Activated CD8-positive, alpha-beta memory T cell treated with anti-CD3 and anti-CD28 coated beads, Interleukin-2, amount 50 U/mL, for 4 hours (primary cell): ENCODE measurements at places on chromosomes 6 and 20.
A peak's percentile ranks its signal among the peaks of the same experiment; 100 is the strongest.

GRCh38 chr6:125835221-125835744 is 44.5 kb downstream of the NCOA7 start:
- DNase-seq: no peak

DNA sequence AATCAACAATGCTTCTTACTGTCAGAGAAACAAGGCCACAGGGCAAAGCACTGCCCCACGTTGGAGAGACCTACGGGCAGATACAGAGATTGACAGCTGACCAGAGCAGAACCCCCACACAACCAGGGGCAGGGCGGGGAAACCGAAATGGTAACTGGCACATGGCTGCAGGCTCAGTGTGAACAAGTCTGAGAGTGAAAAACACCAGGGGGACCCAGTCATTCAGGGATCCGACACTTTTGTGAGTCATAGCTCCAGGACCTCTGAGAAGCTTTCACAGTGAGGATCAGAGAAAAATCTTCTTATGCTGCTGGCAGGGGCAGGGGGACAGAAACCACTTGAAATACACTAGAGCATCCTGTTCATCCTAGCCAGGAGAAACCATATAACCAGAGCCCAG is 254.2 kb downstream of the C6orf118 start:
- DNase-seq: no peak

DNA sequence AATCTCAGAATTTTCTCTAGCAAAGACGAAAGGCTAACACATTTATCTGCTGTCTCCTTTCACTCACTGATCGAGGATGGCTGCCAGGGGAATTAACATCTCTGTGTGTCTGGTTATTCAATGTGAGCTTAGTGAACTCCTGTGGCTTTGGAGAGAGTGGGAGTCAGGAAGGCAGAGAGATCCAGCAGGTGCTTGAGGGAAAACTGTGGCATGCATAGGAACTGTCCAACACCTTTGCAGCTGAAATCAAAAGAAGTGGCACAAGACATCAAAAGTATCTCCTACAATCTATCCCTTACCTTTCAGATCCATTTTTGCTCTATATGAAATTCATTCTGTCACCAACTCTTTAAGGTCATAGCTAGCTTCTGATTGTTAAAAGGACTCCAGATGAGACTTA is 11.8 kb upstream of the FAM184A start:
- no peak for DNase-seq

GRCh38 chr6:130980310-130981032 is 82.6 kb downstream of the EPB41L2 start:
- no peak for DNase-seq

GRCh38 chr20:6632187-6632586 is 135.3 kb upstream of the BMP2 start:
- DNase-seq: no peak

GRCh38 chr6:107819217-107819616 is 4.9 kb downstream of the SCML4 start:
- DNase-seq: peak; percentile 58

GRCh38 chr20:39660226-39660625 is 698.1 kb downstream of the DHX35 start:
- DNase-seq: no peak

DNA sequence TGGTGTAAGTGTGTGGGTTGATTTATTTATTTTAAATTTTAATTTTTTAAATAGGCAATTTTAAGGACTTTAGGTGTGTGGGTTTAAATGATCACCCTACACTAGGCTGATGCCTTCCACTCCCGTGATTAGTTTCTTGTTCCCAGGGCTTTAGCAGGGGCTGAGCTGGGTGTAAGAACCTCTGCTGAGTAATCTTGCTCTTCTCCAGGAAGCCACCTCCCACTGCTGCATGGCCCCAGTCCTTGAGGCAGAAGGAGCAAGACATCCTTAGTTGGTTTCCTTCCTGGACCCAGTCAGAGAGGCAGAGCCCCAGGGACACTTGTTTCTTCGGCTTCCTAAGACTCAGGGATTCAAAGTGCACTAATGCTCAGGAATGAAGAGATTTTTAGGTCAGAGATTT is 19.8 kb upstream of the CDC5L start:
- no peak for DNase-seq

- no peak for DNase-seq
Observed at GRCh38 chr20:51680067-51680749, 88.0 kb downstream of the ATP9A start.

DNA sequence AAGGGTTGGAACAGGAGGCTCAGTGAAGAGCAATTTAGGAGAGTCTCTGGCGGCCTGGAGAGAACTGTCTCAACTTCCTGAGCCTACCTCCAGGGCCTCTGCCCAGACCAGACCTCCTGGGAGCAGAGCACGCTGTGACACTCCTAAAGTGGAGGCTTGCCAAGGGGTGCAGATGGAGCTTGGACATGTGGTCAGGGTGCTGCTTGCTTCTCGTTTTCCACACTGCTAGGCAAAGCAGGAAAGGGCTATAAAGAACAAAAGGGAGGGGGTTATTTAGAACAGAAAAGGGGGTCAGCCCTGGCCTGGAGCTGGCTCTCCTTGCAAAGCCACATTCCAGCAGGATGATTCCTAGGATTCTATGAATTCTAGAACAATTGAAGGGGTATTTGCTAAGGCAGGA is 145.7 kb upstream of the GGTLC1 start:
- DNase-seq: no peak

- no peak for DNase-seq
Observed at GRCh38 chr6:50847890-50848594, 29.4 kb downstream of the TFAP2B start.
